ENCODE measurements at places on chromosomes 5 and 9.

DNA sequence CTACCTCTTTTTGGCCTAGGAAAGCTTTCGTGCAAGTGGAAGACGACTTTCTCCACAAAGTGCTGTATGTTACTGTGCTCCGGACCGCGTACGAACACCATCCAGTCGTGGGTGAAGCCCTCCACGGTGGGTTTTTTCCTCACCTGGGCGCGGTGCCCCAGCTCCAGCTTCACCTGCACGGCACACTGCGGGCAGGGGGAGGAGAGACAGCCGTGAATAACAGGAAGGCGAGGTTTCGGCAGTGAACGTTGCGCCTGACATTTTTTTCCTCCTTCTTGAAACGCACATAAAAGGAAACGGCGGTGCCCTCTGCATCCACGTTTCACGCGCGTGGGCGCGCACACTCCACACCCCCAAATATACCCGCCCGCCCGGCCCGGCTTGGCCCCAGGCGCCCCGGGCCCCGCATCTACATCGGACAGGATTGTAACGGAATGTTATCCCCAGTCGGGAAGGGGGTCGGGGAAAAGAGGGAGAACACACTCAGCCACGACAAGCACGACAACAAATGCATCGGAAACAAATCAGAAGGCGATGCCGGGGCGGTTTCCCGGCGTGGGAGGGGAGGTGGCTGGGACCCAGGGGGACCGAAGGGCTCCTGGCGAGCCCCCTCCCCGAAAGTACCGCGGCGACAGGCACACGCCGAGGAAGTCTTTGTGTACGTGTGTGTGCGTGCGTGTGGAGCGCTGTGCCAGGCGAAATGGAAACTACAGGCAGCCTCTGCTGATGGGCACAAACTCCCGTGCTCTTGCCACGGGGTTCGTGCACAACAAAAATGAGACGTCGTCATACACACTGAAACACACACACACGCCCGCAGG is 1.4 kb downstream of the MLLT3 start:
- no peak for DNase-seq

GRCh38 chr5:118468085-118468484 is 520.3 kb downstream of the DTWD2 start:
- DNase-seq: no peak

DNA sequence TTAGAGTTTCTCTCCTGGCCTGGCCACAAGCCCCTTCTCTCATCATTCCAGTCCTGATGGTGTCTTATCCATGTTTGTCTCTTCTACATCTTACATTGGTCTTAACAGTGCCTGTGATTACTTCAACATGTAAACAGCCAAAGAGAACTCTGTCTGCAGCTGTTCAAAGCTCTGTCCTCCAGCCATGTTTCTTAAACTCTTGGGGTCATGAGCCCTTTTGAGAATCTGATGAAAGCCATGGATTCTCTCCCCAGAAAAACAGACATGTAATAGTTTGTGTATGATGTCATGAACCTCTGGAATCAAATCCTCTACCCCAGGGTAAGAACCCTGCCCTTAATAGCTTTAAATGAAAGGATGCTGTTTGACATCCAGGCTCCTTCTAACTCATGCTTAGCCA is 30.1 kb downstream of the MAMDC2 start:
- DNase-seq: no peak

DNA sequence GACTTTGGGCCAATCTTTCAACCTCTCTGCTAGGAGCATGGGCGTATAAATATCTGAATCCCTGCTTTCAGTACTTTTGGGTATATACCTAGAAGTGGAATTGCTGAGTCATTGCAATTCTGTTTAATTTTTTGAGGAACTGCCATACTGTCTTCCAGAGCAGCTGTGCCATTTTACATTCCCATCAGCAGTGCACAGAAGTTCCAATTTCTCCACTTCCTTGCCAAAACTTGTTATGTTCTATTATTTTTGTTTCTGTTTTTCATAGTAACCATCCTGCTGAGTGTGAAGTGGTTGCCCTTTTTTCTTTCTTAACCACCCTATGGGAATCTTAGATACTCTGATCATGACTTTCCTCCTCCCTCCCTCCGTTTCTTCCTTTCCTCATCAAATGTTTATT is 11.1 kb upstream of the CCIN start:
- DNase-seq: no peak

DNA sequence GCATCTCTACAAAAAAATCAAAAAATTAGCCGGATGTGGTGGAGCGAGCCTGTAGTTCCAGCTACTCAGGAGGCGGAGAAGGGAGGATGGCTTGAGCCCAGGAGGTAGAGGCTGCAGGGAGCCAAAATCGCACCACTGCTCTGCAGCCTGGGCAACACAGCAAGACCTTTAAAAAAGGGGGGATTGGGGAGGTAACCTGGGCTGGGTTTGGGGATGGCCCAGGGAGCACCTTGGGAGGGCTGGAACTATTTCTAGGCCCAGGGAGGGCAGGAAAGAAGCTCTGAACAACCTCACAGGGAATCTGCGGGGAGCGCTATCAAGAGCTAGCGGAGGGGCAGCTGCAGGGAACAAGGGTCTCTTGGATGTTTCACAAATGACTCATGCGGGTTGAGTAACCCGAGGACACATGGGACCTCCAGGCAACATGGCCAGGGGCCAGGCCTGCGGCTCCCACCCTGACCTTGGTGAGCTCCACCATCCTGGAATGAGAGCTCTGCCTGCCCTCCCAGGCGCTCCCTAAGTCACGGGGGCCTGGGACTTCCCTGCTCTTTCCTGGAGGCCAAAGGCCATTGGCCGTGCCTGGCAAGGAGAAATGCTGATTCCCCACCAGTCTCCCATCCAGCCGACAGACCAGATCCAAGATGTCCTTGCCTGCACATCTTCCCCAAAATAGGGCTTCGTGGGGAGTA is 23.4 kb downstream of the SARDH start:
- no peak for DNase-seq

DNA sequence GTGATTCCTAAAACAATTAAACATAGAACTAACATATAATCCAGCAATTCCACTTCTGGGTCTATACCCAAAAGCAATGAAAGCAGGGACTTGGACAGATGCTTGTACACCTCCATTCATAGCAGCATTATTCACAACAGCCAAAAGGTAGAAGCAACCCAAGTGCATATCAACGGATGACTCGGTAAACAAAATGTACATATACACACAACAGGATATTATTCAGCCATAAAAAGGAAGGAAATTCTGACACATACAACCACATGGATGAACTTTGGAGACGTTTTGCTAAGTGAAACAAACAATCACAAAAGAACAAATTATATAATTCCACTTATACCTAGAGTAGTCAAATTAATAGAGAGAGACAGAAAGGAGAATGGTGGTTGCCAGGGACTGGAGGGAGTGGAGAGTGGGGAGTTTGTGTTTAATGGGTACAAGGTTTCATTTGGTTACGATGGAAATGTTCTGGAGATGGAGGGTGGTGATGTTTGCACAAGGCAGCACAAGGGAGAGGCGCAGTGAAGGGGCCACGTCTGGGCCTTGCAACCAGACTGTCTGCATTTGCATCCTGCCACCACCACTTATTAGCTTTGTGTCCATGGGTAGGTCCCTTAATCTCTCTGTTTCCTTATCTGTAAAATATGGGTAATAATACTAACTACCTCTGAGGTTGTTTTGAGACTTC is 36.3 kb upstream of the RLN1 start:
- no peak for DNase-seq

- no peak for DNase-seq
Observed at GRCh38 chr9:133135146-133135745, 14.2 kb upstream of the RALGDS start.

DNA sequence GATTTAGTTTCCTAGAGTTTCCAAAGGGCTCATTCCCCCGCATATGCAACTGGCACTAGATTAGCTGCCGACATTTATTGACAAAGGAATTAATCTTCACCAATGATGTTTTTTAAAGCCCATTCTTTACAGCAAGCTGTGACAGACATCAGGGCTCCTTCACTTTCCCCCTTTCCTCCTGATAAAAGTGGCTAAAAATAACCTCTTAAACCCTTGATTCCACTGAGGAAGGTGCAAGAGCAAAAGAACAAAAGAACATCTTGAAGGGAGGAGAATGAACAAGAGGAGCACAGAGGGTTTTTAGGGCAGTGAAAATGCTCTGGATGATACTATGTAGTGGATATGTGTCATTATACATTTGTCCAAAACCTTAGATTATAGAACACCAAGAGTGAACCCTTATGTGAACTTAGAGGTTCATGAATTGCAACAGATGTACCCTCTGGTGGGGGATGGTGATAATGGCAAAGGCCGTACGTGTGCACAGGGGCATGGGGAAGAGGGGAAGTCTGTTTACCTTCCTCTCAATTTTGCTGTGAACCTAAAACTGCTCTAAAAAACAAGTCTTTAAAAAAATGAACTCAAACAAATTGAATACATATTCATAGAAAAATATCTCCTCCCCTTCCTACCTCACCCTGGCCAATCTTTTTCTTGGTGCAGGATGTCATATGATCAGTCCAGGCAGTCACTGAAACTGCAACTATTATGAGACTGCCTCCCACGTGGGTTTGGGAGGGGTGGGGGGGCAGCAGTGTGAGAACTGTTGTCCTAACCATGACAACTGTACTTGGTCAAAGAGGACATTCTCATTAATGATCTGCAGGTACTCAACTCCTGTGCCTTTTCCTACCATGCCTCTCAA is 83.0 kb downstream of the MARCHF3 start:
- DNase-seq: no peak

- DNase-seq: no peak
Observed at GRCh38 chr9:13446286-13446937, 166.9 kb upstream of the MPDZ start.

GRCh38 chr9:37625758-37626147 is 25.0 kb upstream of the FRMPD1 start:
- no peak for DNase-seq

- DNase-seq: no peak
Observed at GRCh38 chr5:102307232-102307631, 11.1 kb upstream of the SLCO4C1 start.

DNA sequence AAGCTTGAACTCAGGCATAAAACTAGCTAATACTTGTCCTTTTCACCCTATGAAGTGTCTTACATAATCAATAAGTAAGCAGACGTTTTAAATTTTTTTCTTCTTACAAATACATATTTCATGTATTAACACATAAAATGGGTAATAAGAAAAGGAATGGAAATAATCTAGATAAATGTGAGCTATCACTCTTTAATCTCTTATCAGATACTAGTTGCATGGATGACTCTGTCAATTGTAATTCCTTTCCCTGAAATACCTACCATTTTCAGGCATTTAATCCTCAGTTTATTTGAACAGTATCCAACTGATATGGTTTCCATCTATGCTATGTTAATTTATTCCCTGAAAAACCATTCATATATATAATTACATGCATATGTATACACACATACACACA is 166.0 kb upstream of the RGS7BP start:
- no peak for DNase-seq

- DNase-seq: no peak
Observed at GRCh38 chr9:22238809-22239684, 207.6 kb upstream of the DMRTA1 start.

DNA sequence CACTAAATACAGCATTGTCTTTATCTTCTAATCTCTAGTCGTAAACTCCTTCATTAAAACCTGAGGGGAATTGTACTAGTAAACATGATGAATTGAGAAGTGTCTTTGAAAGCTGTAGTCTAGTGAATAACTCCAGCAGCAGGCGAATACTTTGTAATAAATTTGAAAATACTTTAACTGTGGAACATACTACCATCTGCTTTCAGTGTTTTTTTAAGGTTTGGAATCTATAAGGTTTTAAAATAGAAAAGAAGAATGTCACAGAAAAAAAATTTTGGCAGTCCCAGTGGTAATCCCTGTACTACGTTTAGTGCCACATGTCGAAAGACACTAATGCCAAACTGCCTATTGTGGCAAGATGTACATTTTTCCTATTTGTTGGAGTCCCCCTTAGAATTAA is 379.0 kb upstream of the NUDT12 start:
- DNase-seq: no peak

DNA sequence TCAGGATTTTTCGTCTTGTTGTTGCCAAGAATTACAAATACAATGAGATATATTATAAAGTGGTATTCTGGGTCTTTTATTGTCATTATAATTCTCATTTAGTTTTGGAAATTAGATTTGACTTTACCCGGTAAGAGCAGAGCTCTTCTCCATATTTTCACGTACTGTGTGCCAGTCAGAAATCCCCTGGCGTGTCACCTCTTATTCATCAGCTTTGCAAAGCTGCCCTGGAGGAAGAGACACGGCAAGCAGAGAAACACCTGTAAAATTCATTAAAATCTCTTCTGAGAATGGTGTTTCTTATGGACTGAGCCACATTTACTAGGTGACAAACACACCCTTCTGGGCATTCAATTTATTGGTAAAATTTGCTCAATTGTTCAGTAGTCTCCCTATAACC is 440.4 kb downstream of the HINT1 start:
- DNase-seq: no peak

GRCh38 chr5:677131-678101 is 15.7 kb downstream of the TPPP start:
- DNase-seq: no peak

DNA sequence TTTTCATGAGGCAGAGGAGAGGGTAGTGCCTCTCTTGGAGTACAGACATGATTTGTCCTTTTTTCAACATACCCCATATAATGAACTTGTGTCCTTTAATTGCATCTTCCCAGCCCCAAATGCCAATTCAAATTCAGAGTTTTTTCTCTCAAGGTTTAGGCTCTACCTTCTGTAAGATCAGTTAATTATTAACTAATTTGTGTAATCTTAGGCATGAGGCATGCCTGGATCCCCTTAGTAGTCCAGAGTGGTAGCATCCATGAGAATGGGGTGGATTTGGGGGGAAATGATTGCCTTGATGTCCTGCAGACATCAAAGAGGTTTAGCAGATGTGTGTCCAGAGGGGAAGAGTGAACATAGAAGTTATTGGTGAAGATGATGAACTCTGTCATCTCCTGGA is 533.3 kb downstream of the LRRC70 start:
- no peak for DNase-seq

- no peak for DNase-seq
Observed at GRCh38 chr5:104053353-104053649, 490.7 kb upstream of the NUDT12 start.

- DNase-seq: no peak
Observed at GRCh38 chr5:124040799-124041198, 528.8 kb downstream of the CSNK1G3 start.

GRCh38 chr5:174736331-174736721 is 11.9 kb downstream of the MSX2 start:
- DNase-seq: no peak

DNA sequence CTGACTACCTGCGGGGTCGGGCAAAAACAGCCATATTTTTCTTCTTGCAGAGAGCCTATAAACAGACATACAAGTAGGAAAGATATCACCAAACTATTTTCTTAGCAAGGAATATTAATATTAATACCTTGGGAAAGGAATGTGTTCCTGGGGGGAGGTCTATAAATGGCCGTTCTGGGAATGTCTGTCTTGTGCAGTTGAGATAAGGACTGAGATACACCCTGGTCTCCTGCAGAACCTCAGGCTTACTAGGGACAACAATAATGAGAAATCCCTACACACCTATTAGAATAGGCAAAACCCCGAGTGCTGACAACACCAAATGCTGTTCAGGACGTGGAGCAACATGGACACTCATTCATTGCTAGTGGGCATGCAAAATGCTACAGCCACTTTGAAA is 297.2 kb downstream of the DRD1 start:
- no peak for DNase-seq

- no peak for DNase-seq
Observed at GRCh38 chr5:58366461-58366860, 93.4 kb downstream of the PLK2 start.
